ENCODE measurements at places on chromosomes 3 and 15.

- H3K27ac ChIP-seq: peak overlapping the region; percentile 82
- peaks cover 27% of the 10 kb centered on the region for H3K4me1 ChIP-seq
- no peak for DNase-seq
- H3K27me3 ChIP-seq: no peaks in the 10 kb centered on the region
- no peak overlapping the region for H3K4me3 ChIP-seq
Observed at GRCh38 chr3:23991683-23992628, 46.9 kb downstream of the NR1D2 start.

DNA sequence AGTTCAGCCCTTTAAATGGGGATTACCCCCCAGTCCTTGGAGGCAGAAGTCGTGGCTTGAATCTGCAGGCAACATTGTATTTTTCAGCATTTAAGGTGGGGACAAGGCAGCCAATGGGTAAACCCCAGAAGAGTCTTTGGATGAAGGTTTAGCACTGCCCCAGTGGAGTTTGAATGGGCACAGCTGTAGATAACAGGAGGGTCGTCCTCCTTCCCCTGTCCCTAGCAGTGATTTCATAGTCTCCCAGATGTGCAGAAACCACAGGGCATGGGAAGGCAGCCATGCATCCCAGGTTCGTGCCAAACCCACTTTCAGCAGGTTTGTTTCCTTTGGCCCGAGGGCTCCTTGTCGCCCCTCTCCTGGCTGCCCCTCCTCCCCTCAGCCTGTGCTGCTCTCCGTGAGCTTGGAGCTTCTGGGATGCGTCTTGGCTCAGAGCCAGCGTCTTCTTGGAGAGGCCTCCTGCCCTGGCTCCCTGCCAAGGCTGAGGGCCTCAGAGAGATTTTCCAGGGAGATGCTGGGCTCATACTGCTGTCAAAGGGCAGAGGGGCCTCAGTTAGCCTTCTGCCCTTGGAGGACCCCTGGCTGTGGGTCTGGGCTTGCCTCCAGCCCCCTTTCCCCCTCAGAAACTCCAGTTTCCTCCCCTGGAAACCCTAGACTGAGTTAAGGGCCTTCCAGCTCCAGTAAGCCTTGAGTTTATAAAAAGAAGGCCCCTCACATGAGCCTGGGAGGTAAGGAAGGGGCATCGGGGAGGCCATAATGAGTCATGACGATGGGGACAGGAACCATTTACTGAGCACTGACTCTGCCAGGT lies 48.9 kb upstream of the POLG start:
- no peak overlapping the region for H3K4me3 ChIP-seq
- H3K4me1 ChIP-seq: peaks cover 13% of the 10 kb centered on the region
- H3K27me3 ChIP-seq: peaks cover 29% of the 10 kb centered on the region
- H3K27ac ChIP-seq: no peak overlapping the region
- H3K36me3 ChIP-seq: no peaks in the 10 kb centered on the region

DNA sequence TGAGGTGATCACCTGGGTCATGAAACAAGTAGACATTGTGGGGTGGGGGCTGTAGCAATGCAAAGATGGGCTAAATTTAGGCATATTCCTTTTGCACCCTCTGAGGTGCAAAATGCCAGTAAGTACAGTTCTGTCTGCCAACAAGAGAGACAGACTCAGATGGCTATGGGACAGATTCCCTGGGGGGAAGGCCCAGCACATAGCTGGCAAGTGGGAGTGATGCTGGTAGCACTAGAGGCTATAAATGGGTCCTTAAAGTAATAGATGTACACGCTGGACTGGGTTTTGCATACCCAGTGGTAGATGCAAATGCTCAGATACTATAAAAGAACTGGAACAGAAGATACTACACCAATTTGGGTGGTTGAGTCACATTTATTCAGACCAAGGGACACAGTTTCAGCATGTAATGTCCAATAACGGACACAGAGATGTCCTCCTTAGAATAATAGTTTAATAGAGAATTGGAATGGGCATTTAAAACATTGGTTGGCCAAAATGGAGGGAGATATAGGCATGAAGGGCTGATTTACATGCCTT lies 67.4 kb upstream of the RNU6-1 start:
- no peaks in the 10 kb centered on the region for H3K27me3 ChIP-seq
- DNase-seq: peak; percentile 60
- H3K4me3 ChIP-seq: no peak overlapping the region
- H3K27ac ChIP-seq: no peak overlapping the region
- H3K36me3 ChIP-seq: peaks cover 2% of the 10 kb centered on the region
- H3K4me1 ChIP-seq: no peaks in the 10 kb centered on the region

GRCh38 chr3:133487920-133488540 lies 85.5 kb upstream of the CDV3 start:
- DNase-seq: no peak
- peaks cover 5% of the 10 kb centered on the region for H3K4me1 ChIP-seq
- no peak overlapping the region for H3K4me3 ChIP-seq
- no peaks in the 10 kb centered on the region for H3K27me3 ChIP-seq
- no peaks in the 10 kb centered on the region for H3K36me3 ChIP-seq

GRCh38 chr3:123042413-123042812 lies 14.8 kb upstream of the SEMA5B start:
- peaks cover 7% of the 10 kb centered on the region for H3K4me1 ChIP-seq
- H3K36me3 ChIP-seq: no peaks in the 10 kb centered on the region
- no peak overlapping the region for H3K27ac ChIP-seq
- DNase-seq: no peak

DNA sequence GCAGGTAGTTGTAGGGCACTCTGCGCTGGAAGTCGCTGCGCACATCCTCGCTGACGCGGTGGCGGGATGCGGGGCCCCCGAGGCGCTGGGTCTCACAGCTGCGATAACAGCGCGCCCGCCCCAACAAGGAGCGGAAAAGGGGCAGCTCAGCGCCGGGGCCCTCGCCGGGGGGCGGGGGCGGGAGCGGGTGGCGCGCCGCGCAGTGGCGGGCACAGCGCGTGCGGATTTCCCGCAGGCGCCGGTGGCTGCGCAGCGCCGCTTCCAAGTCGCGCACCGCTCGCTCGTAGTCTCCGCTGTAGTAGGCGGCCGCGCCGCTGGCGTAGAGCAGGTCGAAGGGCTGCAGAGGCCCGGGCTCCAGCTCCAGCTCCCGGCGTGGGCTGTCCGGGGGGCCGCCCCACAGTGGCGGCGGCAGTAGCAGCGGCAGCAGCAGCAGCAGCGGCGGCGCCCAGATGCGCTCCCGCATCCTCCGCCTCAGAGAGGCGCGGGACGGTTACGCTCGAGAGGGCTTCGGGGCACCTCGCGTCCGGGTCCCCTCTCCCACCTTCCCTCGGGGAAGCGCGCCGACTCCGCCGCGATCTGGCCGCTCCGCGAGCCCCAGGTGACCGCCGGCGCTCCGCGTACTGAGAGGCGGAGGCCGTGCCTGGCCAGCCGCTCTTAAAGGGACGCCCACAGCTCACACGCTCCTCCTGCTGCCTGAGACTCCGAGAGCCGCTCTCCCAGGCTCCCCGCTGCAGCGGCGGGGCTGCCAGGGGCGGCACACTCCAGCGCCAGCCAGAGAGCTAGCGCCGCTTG lies at the start of gene P3H2:
TSS of gene P3H2 (minus strand) at position 629 of the 792 bp plus-strand sequence. CDS start at position 463, 166 bp downstream.
- peaks cover 17% of the 10 kb centered on the region for H3K4me1 ChIP-seq
- peak within 1 kb of the TSS; percentile 59 for H3K27ac ChIP-seq
- H3K36me3 ChIP-seq: no peaks in the 10 kb centered on the region
- DNase-seq: peak; percentile 88
- peak within 1 kb of the TSS; percentile 90 for H3K4me3 ChIP-seq

GRCh38 chr3:24830230-24831152 lies 335.8 kb upstream of the THRB start:
- peaks cover 12% of the 10 kb centered on the region for H3K4me1 ChIP-seq
- no peak overlapping the region for H3K4me3 ChIP-seq
- peaks cover 21% of the 10 kb centered on the region for H3K27me3 ChIP-seq
- no peak for DNase-seq
- no peak overlapping the region for H3K27ac ChIP-seq

DNA sequence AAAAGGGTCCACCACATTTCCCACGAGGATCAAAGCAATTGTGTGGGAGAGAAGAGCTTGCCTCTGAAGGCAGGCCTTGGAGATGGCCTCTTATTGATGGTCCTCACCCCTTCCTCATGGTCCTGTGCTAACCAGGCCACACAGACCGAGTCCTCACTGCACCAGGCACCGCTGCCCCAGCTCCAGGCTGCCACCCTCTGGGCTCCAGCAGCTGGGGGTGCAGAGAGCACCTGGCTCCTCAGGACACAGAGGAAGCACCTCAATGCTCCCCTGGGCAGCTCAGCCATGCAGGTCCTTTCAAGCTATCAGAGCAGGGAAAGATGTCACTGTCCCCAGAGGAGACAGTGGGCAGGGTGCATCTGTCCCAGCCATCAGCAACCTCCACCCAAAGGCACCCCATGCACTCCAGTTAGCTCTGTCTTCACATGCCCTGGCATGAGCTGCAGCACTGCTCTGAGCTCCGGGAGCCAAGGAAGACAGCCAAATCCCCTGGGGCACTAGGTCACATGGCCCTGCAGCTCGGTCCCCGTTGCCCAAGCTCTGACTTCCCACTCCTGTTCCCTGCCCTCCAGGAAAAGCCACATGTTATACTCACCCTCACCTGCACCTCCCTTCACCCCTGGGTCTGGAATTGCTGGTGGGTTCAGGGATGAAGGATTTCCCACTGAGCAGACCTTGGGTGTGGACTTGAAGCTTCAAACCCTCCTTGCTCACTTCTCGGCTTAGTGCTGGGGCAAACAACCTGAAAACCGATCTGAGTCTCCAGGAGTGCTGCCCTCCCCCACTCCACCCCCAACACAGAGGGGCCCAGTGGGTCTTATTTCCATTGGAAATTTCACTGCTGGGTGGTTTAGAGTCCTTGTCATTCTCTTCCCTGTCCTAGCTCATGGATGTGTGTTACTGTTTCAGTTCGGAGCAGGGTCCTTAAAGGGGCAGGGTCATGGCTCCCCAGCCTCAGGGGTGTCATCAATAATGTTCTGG lies 32.6 kb downstream of the ALS2CL start:
- H3K4me1 ChIP-seq: peaks cover 9% of the 10 kb centered on the region
- DNase-seq: no peak
- H3K27me3 ChIP-seq: no peaks in the 10 kb centered on the region
- no peak overlapping the region for H3K4me3 ChIP-seq
- no peaks in the 10 kb centered on the region for H3K36me3 ChIP-seq

DNA sequence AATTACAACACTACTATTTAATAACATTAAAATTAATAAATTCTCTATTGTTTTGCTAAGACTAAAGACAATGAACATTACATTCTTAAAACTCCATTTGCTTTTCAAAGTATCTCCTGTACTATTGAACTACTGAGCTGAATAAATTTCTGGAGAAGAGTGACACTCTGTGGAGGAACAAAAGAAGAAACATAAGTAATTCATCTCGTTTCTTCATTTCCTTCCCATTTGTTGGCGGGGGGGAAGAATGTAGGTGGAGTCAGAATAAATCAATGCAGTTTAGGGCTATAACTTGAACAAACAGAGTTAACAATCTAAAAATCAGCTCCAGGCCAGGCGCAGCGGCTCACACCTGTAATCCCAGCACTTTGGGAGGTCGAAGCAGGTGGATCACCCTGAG lies 32.7 kb downstream of the EFHB start:
- H3K27me3 ChIP-seq: no peaks in the 10 kb centered on the region
- no peak overlapping the region for H3K4me3 ChIP-seq
- H3K27ac ChIP-seq: no peak overlapping the region
- H3K4me1 ChIP-seq: no peaks in the 10 kb centered on the region
- no peaks in the 10 kb centered on the region for H3K36me3 ChIP-seq
- DNase-seq: no peak

DNA sequence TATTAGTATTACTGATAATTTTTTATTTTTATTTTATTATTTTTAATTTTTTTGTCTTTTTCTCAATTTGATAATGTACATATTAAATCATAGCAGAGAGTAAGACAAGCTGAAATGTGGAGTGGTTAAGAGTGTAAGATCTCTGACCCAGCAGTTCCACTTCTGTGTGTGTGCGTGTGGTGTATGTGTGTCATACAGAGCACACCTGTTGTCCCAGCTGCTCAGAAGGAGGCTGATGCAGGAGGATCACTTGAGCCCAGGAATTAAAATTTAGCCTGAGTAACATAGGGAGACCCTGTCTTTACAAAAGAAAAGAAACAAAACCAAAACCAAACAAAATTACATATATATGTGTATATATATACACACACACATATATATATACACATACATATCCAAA lies 1.4 kb upstream of the CIDEC start:
- no peak overlapping the region for H3K4me3 ChIP-seq
- no peaks in the 10 kb centered on the region for H3K36me3 ChIP-seq
- H3K27ac ChIP-seq: no peak overlapping the region
- no peak for DNase-seq
- peaks cover 6% of the 10 kb centered on the region for H3K4me1 ChIP-seq

- H3K36me3 ChIP-seq: no peaks in the 10 kb centered on the region
- peak; percentile 42 for DNase-seq
- H3K27me3 ChIP-seq: no peaks in the 10 kb centered on the region
- H3K4me3 ChIP-seq: no peak overlapping the region
- peaks cover 12% of the 10 kb centered on the region for H3K4me1 ChIP-seq
Observed at GRCh38 chr15:63892794-63893441, 59.2 kb upstream of the HERC1 start.

GRCh38 chr3:66557170-66557569 lies 56.3 kb upstream of the LRIG1 start:
- no peak overlapping the region for H3K4me3 ChIP-seq
- no peaks in the 10 kb centered on the region for H3K27me3 ChIP-seq
- H3K27ac ChIP-seq: no peak overlapping the region
- no peaks in the 10 kb centered on the region for H3K36me3 ChIP-seq

- H3K4me3 ChIP-seq: no peak overlapping the region
- no peak overlapping the region for H3K27ac ChIP-seq
- no peaks in the 10 kb centered on the region for H3K36me3 ChIP-seq
Observed at GRCh38 chr15:45234562-45235235, 17.3 kb upstream of the SLC28A2 start.

DNA sequence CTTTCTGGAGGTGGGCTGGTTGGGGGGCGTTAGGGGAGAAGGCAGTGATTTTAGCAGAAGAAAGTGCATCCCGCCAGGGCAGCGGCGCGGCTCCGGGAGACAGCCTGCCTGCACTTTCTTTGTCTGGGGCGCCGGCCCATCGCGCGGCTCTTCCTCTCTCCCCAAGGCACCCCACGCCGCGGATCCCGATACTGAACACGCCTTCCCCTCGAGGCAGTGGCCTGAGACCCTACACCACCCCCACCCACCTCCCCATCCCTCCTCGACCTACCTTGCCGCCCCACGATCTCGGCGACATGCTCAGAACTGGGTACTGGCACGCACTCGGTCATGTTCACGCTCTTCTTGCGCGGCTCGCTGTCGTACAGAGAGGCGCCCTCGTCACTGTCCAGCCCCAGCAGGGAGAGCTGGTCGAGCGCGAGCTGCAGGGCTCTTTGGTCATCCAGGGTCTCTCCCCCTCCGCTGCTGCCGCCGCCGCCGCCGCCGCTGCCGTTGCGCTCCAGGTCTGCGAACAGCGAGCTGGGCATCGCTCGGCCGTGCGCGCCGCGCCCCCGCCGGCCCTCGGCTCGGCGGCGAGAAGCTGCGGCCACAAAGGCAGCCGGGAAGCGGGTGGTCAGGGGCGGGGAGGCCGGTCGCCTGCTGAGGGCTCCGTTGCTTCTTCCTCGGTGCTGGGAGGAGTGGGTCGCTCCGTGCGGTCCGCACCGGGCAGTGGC lies 483 bp downstream of the MEX3B start:
- H3K27me3 ChIP-seq: peaks cover 27% of the 10 kb centered on the region
- peak overlapping the region; percentile 82 for H3K4me3 ChIP-seq
- DNase-seq: peak; percentile 66
- peaks cover 10% of the 10 kb centered on the region for H3K36me3 ChIP-seq

- no peaks in the 10 kb centered on the region for H3K27me3 ChIP-seq
- peak overlapping the region; percentile 97 for H3K27ac ChIP-seq
- peaks cover 32% of the 10 kb centered on the region for H3K4me1 ChIP-seq
- no peak overlapping the region for H3K4me3 ChIP-seq
Observed at GRCh38 chr15:84915606-84915958, 31.1 kb downstream of the SLC28A1 start.

Measured in trophoblast cell (in vitro differentiated cells and primary cell).